ENCODE measurements at places on chromosomes 12 and 14. TPM values are rescaled to one million over a fixed set of nuclear protein-coding genes. Genes with fewer than 3 reads are reported as not detected.

Gene MGAT4C
- polyA plus RNA-seq = 1.6 TPM

Gene IGF1
- polyA plus RNA-seq = not detected

Gene DPPA3
- polyA plus RNA-seq = 0.30 TPM

GRCh38 chr12:131863711-131864396 is 30.6 kb upstream of the ULK1 start:
- H3K4me3 ChIP-seq = no peak overlapping the region
- no peaks in the 10 kb centered on the region for H3K36me3 ChIP-seq
- H3K27me3 ChIP-seq = no peaks in the 10 kb centered on the region

DNA sequence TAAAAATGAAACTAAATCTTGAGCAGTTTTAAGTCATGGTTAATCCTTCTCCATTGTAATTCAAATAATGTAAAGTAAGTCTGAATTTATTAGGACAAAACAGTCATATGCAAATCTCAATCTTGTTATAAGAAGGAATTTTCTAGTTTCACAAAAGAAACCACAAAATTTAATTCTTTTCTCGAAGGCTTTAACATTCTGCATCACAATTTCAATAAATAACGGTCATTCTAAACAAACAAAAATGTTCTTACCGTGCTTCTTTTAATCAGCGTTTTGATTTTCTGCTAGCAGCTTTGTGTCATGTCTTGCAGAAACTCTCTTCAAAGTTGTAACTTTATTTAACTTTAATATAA is 225 bp downstream of the CLEC2B start:
- H3K4me3 ChIP-seq = no peak overlapping the region
- no peaks in the 10 kb centered on the region for H3K4me1 ChIP-seq
- no peak for DNase-seq
- no peak overlapping the region for H3K27ac ChIP-seq
- no peaks in the 10 kb centered on the region for H3K36me3 ChIP-seq
- H3K27me3 ChIP-seq = no peaks in the 10 kb centered on the region

All from H1 (cell line).